Activated T-helper 1 cell treated with Interleukin-2 at 50 U/mL for 16 hours (primary cell): ENCODE measurements at places on chromosomes 1 and 21.
A peak's percentile ranks its signal among the peaks of the same experiment; 100 is the strongest.

DNA sequence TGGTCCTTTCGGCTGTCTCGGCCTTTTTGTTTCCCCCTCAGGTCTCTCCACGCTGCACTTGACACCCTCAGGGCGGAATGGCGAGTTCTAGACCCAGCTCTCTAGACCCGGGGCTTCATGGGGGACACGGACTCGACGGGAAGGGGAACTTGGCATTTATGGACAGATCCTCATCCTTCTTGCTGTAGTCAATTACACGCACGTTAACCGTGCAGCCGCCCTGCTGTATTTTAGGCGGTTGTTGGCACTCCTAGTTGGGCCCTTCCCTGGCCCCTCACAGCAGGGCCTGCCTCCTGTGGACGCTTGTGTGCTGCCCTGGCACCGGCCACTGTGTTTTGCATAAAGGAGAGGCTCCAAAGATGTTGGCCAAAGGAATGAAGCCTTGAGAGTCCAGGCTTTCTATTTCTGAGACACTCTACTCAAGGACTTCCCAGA lies 558 bp upstream of the BTG3 start:
- no peak for DNase-seq

- no peak for DNase-seq
Observed at GRCh38 chr1:208988811-208989222, 594.7 kb upstream of the CAMK1G start.

DNA sequence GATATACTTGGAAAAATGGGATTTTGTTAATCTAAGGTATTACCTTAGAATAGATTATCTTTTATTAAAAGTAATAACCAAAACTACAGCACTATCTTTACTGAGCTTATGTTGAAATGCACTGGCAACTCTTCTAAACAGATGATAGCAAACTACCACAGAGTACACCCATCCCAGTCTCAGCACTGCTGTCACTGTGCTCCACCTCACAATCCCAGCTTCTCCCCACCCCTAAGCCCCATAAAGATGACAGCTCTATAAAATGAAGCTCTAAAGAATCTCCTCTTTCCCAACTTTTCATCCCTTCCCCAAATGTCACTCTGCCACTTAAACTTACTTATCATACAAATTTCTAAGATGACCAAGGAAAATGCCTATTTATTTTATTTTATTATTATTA lies 6.4 kb downstream of the DSTYK start:
- no peak for DNase-seq

GRCh38 chr1:214317300-214317699 lies 36.3 kb downstream of the SMYD2 start:
- no peak for DNase-seq

DNA sequence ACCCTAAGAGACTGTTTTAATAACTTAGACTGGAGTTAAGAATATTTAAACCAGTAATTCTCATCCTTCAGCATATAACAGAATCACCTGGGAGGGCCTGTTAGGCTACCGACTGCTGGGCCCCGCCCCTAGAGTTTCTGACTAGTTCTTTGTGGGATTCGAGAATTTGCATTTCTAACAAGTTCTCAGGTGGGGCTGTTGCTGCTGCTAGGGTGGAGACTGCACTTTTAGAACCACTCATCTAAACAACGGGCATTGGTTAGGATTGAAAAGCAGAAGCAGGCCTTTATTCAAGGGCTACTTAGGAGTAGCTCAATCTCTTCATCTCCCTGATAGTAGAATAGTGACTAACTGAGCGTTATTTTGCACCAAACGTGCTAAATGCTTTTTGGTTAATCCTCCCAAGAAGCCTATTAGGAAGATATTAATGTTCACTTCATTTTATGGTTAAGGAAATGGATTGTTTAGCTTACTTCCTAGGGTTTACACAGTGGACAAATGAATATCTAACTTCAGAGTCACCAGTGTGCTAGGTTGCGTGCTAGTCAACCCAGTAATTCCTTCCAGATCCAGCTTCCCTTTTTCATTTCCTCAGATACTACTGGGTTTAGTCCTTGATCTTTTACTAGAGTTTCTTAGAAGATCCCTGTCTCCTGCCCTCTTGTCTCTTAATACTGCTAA lies 31.1 kb upstream of the UAP1 start:
- no peak for DNase-seq

DNA sequence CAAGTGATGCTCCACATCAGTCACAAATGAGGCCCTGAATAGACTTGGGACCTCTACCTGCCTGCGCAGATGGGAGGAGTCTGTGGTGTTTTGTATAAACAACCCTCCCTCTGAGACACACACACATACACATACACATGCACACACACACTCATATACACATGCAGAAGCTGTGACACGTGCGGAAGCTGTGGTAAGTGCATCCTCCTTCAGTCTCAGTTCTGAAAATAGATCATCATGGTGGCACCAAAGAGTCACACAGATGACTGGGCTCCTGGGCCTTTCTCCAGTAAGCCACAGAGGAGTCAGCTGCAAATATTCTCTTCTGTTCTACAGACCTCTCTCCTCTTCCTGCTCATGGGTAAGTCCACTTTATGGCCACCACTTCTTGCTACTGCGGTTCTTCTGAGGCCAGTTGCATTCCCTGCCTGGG lies at the start of gene LY9:
Gene LY9, plus strand, starts transcription at position 224 of the 433 bp plus-strand sequence. Its CDS starts 14 bp downstream, at position 238.
- peak; percentile 62 for DNase-seq

DNA sequence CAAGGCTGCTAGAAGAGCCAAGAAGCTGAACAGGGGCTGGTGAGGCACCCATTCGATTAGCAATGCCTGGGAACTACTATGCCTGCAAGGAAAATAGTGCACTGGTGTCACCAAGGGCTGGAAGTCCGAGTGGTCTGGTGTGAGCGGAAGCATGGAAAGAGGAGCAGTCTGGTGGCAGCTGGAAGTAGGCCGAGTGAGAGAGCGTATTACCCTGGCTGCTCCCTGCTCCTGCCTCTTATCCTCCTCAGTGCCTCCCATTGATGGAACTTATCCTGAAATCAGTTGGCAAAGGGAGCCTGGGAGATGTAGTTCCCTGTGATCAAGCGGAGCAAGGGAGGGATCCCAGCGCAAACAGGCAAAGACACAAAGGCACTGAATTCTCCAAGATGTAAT lies 9.6 kb downstream of the SMAP2 start:
- DNase-seq: no peak

DNA sequence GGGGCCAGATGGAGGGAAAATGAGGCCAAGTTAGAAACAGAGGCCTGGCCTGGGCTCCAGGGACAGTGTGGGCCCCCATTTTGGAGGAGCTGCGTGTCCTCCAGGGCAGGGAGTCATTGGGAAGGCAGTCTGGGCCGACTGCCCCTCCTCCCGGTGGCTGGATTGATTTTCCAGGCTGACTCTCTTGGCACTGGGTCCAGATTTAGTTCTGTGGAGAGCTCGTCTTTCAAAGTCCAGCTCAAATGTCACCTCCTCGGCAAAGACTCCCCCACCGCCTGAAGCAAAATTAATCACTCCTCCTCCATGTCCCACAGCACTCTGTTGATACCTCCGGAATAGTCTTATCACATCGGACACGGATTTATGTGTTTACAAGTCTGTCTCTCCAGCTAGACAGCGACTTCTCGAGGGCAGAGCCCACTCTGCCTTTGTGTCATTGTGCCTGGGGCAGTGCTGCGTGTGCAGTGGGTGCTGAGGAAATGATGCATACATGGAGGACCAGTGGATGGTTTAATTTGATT lies 175.1 kb downstream of the CAMTA1 start:
- no peak for DNase-seq

DNA sequence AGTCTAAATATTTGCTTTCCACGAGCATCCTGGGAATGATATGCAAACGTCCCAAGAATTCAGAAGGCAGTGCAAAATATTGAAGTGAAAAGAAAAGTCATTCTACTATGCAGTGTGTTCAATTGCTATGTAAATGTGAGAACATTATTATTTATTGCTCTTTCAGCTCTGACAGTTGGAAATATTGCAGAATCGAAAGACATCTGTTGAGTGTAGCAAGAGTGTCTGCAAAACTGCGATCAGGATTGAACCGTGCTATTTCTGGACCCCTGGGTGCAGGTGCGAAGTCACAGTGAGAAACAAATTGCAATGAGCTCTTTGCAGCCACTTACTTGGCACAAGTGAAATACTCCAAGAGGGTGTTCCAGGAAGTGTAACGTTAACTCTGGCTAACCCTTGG lies 566.4 kb downstream of the AJAP1 start:
- no peak for DNase-seq

DNA sequence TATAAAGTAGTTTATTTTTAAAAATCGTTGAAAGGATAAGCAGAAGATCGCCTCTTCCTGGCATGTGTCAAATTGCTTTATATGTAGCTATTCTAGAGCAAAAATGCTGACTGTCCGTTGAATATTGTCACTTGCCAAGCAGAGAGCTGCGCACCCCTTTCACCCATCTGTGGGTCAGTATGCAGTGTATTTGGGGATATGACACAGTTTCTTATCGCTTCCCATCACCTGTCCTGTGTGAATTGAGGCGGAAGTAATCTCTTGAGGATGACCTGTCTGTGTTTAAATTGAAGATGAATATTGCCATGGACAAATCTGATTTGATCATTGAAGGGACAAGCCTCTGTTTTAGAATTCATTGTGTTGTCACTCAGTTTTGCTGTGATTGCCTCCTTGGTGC lies 52.2 kb downstream of the POFUT2 start:
- DNase-seq: no peak

GRCh38 chr1:35894183-35894582 lies 11.2 kb downstream of the AGO1 start:
- DNase-seq: no peak
